Naive thymus-derived CD8-positive, alpha-beta T cell (primary cell): ENCODE measurements at places on chromosomes 7 and 10.

- no peak for DNase-seq
Measured at GRCh38 chr10:69103784-69104183, 15.9 kb downstream of the SRGN start.

- DNase-seq: no peak
Measured at GRCh38 chr10:97087296-97087695, 98.5 kb downstream of the SLIT1 start.

- DNase-seq: no peak
Measured at GRCh38 chr7:110944966-110945644, 145.8 kb upstream of the LRRN3 start.

- no peak for DNase-seq
Measured at GRCh38 chr7:136104269-136104603, 127.1 kb upstream of the MTPN start.

- DNase-seq: no peak
Measured at GRCh38 chr7:28356619-28357018, 55.7 kb upstream of the CREB5 start.

DNA sequence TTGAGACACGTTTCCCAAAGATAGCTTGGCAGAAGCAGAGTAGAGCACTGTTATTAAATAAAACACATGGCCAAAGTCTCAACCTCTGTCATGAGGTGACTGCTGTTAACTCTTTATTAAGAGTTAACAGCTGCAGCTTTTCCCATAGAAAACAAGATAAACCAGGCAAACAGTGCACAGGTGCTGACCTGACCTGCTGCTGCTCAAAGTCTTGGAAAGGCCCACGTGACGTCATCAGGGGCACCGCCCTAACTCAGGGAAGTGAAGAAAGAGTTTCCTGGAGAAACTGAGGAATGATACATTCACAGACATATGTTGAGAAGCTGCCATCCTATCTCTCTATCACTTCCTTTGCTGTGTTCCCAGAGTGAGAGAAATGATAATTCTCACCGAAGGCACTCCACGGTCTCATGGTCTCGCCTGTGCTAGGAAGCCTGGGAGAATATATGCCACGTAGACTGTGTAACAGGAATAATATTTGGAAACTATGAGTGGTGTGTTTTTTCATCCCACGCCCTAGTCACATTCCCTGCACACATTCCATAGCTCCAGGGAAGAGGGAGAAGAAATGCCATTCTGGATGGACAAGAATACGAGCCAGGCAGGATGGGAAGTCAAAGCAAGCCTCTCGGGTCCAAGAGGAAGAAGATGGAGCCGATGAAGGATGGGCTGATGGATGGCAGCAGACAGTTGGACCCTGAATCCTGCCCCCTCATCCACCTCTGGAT, 146.2 kb upstream of the NFE2L3 start:
- no peak for DNase-seq

- DNase-seq: no peak
Measured at GRCh38 chr10:19930936-19931893, 115.0 kb downstream of the PLXDC2 start.

DNA sequence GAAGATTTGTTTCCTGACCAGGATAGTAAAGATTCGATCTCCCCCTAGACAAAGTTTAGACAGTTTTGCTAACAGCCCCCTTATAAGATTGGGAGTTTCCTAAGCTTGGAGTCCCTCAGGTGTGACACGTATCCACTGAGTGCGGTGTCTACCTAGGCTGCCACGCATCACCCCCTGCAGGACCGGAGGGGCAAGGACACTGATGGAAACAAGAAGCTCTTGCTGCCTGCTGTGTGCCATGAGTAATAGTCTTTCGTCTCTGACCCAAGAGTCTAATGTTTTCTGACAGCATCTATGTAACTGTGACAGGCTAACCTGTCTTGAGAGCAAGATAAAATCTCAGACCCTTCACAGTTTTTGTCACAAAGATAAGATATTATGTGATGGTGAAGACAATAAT, 173.5 kb downstream of the SEMA3E start:
- DNase-seq: no peak

DNA sequence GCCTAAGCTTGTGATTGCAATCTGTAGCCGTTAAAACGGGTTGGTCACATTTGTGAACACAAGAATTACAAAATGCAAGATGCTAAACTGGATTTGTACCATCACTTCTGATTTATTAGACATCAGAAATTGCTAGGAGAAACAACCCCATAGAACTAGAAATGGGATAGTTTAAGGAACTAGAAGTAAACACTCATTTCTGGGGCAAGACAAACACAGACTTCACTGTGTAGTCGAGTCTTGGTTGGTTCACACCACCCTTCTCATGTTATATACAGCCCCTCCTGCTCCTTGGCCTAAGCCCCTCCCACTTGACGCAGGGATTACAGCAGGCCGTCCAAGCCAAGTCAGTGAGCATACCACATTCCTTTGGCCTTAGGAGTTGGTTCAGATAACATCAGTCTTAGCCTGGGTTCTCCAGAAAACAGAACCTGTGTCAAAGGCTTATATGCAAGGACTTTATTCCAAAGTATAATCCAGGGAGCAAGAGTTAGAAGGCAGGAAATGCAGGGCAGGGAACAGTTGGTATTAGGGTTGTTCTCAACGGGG, 2.0 kb upstream of the NRAP start:
- DNase-seq: no peak
